NCI-H2171 treated with DMSO at 0.1 percent for 48 hours (cell line): ENCODE measurements at places on chromosomes 2 and 18.

GRCh38 chr2:239929504-239929903, 95.6 kb downstream of the NDUFA10 start:
- no peak for DNase-seq

- DNase-seq: peak; percentile 54
Observed at GRCh38 chr2:18788592-18788991, 199.2 kb upstream of the NT5C1B start.

DNA sequence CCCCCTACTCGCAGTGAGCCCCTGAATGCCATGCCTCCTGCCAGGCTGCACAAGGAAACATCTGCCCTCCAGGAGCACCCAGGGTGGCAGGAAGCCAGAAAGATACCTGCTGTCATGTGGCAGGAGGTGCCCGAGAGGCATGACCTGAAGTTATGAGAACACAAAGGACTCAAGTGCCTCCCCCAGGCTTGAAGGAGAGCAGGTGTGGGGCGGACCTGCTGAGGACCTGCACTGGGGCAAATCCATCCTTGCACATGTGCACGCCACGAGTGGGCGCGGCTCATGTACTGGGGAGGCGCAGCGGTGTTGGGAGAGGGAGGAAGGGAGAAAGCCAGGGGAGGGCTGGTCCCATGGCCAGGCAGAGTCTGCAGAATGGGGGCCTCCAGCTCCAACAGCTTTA, 26.9 kb downstream of the SDC1 start:
- DNase-seq: peak; percentile 81

DNA sequence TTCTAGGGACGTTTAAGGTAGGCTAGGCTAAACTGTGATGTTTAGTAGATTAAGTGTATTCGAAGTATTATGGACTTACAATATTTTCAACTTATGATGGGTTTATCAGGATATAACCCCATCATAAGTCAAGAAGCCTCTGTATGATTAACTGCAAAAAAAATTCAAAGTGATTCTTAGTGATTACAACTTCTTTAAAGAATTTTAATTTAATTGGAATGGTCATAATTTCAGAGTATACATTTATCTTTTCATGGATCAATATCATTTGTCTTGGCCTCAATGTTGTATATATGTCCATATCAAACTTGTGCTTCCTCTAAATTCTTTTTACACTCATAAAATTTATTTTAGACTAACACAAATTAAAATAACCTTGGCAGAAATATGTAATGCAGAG, 183.3 kb upstream of the LRP1B start:
- DNase-seq: no peak

DNA sequence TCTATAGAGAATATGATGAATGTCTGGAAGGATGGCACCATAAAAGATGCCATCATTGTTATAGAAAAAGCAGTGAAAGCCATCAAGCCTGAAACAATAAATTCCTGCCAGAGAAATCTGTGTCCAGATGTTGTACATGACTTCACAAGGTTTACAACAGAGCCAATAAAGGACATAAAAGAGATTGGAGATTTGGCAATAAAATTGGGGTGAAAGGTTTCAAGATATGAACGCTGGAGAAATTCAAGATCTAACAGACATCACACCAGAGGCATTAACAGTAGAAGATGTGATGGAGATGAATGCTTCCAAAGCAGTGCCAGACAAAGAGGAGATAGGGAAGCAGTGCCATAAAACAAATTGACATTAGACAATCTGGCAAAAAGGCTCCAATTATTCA, 518.8 kb upstream of the ACVR2A start:
- DNase-seq: no peak

DNA sequence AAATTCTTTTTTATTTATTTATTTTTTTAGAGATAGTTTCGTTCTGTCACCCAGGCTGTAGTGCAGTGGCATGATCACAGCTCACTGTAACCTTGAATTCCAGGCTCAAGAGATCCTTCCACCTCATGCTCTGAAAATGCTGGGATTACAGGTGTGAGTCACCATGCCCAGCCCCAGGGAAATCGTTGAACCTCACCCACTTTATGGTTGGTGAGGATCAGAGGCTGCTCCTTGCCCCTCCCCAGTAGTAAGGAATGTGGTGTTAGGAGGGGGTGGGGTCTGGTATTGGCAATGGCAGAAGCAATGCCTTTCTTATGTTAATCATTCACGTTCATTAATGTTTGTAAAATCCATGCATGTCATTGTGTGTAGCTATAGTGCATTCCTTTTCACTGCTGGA, 161.9 kb downstream of the SUCLG1 start:
- no peak for DNase-seq

- DNase-seq: no peak
Observed at GRCh38 chr2:132980304-132980703, 310.3 kb upstream of the LYPD1 start.

- no peak for DNase-seq
Observed at GRCh38 chr2:35864141-35864540, 491.4 kb upstream of the CRIM1 start.

DNA sequence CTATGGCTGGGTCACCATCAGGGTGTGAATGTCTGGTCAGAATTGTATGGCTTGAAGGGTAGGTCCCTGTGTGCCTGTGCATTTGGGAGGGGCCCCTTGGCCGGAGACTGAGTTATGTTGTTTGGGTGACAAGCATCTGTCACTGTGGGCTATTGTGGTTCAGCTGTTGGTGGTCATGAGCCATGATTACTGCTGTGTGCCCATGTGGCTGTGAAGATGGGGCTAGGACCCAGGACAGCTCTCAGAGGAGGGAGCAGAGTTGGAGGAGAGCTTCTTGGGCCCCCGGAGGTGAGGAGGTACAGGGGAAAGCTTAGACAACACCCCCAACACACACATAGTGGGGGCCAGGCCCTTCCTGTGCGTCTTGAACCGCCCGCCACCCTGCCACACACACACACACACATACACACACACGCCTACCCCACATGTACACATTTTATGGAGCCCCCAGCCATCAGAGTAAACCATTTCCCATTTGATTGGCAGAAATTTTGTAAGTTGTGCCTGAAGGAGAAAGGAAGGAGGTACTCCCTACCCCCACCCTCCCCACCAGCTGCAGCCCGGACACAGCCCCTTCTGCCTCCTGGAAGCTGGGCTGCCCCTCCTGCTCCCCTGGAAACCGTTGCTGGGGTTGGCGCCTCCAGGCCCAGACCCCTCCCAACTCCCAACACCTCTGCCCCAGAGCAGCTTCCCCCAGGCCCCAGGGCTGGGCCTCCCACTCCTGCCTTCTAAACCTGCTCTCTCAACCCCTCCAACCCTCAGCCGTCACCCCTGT, 2.0 kb downstream of the GAREM2 start:
- no peak for DNase-seq

DNA sequence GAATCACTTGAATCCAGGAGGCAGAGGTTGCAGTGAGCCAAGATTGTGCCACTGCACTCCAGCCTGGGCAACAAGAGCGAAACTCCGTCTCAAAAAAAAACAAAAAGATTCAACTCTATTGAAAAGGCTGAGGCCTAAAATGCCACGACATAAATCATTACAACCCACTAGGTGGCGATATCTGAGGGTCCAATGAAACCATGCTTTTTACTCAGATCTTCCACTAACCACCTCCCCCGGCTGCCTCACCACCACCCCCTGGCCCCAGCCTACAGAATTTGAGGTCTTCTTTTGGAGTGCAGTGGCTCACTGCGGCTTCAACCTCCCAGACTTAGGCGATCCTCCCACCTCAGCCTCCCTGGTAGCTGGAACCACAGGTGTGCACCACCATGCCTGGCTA, 57.5 kb downstream of the AP1S3 start:
- peak; percentile 8 for DNase-seq

- no peak for DNase-seq
Observed at GRCh38 chr18:42429196-42429595, 474.2 kb downstream of the PIK3C3 start.

DNA sequence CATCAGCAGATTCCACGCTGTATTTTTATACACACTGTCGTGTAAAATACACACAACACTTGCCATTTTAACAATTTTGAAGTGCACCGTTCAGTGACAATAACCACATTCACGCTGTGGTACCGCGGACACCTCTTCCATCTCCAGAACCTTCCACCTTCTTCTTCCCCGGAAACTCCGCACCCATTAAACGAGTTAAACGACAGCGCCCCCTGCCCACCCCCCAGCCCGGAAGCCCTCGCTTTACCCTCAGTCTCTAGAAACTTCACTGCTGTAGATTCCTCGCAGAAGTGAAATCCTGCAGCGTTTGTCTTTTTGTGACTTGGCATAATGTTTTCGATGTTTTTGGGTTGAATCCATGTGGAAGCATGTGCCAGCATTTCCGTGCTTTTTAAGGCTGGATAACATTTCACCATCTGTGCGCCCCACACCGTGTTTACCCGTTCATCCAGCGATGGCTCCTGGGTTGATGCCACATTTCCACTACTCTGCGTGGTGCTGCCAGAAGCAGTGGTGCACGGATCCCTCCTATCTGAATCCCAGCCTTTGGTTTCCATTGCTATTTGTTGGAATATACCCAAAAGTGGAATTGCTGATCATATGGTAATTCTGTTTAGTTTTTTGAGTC, 32.0 kb upstream of the TMEM18 start:
- DNase-seq: peak; percentile 70

GRCh38 chr2:101720732-101721131, 23.2 kb downstream of the MAP4K4 start:
- no peak for DNase-seq

DNA sequence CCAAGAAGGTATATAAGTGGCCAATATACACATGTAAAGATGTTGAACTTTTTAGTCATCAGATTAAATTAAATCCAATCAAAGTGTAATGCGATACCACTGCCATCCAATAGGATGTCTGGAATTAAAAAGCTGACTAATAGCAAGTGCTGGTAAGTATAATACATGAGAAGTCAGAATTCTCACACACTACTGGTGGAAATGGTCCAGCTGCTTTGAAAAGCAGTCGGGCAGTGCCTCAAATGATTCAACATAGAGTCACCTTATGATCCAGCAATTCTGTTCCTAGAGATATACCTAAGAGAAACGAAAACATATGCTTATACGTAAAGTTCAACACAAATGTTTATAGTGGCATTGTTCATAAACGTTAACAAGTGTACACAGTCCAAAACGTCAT, 124.1 kb upstream of the MYT1L start:
- DNase-seq: no peak

- DNase-seq: no peak
Observed at GRCh38 chr18:74834424-74835309, 237.0 kb downstream of the ZNF407 start.

- DNase-seq: no peak
Observed at GRCh38 chr2:109623923-109624322, 9.8 kb downstream of the SOWAHC start.

DNA sequence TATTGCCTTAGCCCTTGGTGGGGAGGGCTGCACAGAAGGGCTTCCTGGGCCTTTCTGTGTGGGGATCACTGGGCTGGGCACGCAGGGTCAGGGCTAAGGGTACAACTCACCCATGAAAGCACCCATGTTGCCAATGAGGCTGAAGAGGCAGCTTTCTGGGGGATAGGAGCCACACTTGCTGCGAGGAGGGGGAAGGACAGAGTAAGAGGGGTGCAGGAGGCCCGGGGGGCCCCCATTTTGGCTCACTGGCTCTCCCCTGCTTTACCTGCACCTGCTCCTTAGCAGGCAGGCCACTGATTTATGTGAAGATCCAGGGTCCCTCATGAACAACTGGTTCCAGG, 2.3 kb downstream of the TMEM150A start:
- no peak for DNase-seq

GRCh38 chr2:108637304-108637669, 82.0 kb upstream of the RANBP2 start:
- no peak for DNase-seq

- no peak for DNase-seq
Observed at GRCh38 chr18:71327441-71327840, 1038.6 kb downstream of the SOCS6 start.

- DNase-seq: peak; percentile 56
Observed at GRCh38 chr2:107621186-107622165, 205.2 kb upstream of the RGPD4 start.

GRCh38 chr18:74190086-74190485, 41.8 kb downstream of the TIMM21 start:
- no peak for DNase-seq

DNA sequence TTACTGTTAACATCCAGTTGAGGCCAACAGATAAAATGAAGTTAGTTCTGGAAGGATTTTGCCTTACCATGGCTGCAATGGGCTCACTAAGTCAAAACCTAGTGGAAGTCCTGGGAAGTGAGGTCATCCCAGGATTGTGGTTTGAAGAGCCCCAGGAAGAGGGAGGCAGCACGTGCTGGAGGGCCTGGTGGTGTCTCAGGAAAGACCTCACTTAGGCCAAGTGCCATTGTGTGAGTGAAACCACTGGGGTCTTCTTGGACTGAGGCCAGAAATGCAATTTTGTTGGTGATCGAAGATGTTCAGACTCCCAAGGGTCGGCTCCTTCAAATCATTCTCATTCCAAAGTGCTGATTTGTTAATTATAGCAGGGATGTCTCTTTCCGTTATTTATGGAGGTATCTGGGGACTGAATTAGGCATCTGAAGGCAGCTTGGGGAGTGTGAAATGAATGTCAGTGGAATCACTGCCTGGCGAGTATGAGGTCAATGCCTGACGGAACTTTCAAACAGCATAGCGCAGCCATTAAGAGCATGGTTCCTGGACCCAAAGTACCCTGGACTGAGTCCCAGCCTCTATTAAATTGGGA, 60.0 kb downstream of the IL1R2 start:
- no peak for DNase-seq
